ENCODE measurements at places on chromosomes 12 and 14.
A peak's percentile ranks its signal among the peaks of the same experiment; 100 is the strongest.

DNA sequence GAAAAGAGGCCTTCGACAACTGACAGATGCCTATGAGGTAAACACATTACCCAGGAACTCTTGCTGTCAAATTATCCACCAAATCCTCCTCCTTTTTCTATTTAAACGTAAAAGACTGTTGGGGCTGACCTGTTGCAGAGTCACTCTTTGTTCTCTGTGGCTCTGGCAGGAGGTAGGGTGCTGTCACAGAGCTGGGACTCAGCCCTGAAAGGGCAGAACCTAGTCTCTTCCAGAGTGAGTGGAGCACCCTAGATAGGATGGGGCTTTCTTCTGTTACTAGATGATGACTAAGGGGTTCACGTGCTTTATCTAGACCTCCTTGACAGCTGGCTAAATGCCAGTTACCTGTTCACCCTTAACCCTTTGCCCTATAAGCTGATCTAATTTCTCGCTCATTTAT is 25.7 kb downstream of the FNTB start:
- DNase-seq, result no peak

DNA sequence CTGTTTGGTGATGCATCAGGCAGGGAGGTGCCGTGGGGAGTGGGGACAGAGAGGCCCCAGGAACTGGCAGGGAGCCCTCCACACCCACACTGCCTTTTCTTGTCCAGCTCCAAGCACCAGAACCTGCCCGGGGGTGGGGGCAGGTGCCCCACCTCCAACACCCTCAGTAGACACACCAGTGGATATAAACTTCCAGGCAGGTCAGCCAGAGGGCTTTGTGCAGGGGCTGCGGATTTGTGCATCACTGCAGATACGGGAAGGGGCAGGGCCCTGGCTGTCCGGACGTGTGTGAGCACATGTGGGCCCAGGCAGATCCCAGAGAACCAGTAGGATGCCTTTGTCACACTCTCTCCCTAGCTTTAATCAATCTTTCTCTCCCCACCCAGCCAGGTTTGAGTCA is 1.3 kb upstream of the TGM1 start:
- DNase-seq, result peak; percentile 69

DNA sequence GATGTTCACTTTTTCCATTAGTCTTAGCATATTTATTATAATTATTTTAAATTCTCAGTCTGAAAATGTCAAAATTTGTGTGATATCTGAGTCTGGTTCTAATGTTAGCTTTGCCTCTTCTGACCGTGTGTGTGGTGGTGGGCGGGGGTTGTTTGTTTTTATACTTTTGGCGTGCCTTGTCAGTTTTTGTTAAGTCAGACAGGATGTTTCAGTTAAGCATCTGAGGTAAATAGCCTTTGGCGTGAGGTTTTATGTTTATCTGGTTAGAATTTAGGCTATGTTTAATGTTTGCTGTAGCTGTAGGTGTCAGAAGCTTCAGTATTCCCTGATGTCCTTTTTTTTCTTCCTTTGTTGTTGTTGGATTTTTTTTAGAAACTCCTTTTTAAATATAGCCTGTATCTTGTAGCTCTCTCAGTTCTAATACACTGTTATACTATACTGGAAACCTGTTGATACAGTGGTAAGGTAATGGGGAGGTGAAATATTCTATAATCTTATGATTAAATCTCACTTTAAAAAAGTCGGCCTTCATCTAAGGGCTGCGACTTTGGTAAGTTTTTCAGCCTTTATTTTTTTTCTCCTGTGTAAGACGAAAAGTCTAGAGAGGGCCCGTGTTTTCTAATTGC is 111.6 kb downstream of the SCAF11 start:
- no peak for DNase-seq

DNA sequence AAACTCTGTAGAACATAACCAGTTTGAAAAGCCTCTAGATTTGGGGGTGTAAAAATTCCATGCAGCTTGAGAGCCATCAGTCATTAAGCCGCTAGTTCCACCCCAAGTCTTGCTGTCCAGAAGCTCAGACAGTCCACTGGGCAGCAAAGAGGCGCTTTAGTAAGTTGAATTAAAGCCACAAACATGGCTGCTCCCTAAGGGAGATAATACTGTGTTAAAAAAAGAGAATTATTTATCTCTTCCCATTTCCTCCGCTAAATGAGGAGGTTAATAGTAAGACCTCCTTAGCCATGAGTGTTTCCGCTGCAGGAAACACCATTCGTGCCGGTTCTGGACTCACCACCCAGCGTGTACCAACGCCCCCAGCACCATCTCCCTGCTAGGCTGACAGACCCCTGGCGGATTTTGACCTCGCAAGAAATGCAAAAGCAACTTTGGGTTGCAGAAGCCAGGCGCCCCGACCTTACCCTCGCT is 536 bp downstream of the TM7SF3 start:
- DNase-seq, result no peak

- DNase-seq, result no peak
Measured at GRCh38 chr12:125518074-125518473, 452.8 kb downstream of the AACS start.

DNA sequence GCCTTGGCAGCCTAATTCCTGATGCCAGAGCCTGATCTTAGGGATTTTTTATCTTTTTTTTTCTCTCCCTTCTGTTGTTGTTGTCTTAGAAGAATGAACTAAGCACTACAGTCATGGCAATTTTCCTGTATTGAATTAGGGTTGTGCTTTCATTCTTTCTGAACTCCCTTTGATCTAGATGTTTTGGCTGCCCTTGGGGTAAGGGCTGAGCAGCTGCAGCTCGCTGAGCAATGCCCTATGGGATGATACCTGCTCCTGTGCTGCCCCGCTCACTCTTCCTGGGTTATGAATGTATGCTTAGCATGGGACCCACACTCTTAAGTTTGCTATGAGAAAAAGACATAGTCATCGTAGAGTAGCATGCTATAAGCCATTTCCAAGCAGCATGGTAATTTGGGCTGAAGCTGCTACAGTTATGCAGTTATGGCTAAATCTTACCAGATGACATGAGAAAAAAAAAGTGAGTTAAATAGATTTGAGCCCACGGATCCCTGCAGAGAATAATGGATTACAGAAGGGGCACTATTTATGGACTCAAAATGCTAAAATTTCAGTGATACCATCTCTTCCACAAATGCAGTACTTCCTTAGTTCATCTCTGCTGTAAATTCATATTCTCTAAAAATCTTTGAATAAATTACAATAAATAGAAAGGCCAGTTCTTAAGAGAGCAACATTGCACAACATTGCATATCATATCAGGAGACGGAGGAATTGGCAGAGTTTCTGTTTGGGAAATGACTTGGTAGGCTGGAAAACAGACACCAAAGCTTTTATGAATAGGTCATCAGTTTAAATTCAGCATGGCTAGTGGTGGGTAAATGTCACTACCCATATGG is 79.2 kb upstream of the PTHLH start:
- no peak for DNase-seq

DNA sequence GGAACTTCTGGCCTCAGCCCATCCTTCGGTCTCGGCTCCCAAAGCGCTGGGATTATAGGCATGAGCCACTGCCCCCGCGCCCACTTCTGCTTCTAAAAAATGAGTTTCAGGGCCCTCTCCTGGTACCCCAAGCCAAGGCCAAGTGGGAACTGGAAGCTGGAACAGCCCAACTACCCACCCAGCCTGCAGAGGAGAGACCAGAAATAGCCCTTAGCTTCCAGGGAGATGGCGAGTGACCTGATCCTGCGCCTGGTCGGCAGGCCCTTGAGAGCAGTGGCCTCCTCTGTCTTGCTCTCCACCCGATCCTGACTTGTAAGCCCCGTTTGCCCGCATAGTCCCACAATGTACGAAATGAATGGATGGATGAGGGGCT is 31.2 kb upstream of the PLEKHG6 start:
- no peak for DNase-seq

- no peak for DNase-seq
Measured at GRCh38 chr12:47782372-47782770, 9.3 kb downstream of the SLC48A1 start.

DNA sequence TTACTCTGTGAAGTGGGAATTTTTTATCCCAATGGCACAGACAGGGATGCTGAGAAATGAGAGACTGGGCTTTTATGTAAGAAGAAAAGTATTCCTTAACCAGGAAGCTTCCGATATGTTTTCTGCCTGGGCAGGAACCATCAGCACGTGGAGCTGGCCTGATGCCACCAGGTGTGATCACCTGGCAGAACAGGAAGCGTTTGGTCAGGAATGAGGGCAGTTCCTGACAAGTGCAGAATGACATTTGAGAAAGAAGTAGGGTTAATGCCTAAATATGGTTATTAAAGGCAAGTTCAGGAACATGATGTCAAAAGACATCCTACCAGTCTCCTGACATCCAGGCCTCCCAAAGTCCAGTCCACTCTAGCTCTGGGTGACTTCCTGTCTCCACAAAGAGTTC is 210.3 kb downstream of the NUAK1 start:
- DNase-seq, result no peak
